ENCODE measurements at places on chromosomes 11 and 22.

DNA sequence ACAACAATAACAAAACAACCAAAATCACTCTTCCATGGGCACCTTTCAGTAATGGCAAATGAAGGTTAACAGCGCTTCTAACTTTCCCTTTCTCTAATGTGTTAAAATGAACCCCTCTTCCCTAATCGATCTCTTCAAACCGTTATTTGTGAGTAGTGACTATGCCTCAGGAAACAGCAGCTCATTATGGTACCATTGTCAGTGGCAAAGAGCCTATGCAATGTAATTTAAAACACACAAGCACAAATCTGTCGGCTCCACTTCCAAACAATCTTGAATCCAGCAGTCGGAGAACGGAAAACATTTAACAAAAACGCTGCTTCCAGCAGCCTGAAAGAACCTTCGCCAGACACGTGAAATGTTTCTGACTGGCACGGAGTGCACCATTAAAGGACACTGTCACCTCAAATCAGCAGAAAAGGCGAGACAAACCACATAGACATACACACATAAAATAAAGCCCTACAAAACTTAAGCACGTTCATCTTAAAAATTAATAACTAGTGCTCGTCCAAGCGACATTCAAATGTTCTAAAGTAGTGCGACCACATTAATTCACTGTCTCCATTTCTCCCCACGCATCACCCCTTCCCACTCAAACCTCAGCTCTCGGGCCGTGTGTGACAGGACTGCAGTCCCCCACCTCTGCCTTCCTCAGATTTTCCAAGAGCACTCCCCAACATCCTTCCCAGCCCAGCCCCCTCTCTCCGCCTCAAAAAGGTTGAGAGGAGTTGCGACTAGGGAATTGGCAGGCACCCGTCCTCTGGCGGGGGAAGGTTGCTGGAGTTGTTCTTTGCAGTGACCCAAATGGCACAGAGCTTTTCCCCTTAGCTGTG is 748 bp downstream of the RAB30 start:
- peak; percentile 2 for DNase-seq

DNA sequence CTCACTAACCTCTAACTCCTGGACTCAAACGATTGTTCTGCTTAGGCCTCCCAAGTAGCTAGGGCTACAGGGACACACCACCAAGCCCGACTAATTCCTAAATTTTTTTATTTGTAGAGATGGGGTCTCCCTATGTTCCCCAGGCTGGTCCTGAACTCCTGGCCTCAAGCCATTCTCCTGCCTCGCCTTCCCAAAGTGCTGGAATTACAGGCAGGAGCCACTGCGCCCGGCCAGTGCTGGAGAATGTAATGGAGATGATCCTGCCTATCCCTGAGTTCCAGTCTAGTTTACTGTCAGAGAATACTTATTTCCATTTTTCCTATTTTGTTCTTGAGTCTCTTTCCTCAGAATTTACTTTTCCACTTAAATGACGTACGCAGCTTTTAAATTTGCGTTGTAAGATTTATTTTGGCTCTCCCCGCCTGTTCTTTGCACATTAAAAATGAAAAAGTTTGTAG is at the start of gene CHEK1:
Gene CHEK1 (plus strand): TSS at position 408 of the 458 bp plus-strand sequence. CDS start 1,606 bp downstream, outside the sequence.
- no peak for DNase-seq

DNA sequence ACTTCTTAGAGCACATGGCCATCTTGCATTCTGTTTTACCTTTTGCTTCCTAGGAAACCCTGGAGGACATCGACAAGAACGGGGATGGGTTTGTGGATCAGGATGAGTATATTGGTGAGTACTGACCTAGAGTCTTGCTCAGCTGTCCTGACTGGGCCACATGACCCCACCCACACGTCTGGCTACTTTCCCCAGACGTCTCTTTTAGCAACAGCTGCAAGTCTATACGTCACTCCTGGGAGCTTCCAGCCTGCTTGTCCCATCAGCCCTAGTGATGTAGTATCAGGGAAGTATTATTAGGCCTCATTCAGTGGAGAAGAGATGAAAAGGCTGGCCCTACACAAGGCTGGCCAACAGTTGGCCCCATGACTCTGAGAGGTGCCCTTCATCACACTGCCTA is 9.6 kb downstream of the RCN1 start:
- DNase-seq, result no peak

DNA sequence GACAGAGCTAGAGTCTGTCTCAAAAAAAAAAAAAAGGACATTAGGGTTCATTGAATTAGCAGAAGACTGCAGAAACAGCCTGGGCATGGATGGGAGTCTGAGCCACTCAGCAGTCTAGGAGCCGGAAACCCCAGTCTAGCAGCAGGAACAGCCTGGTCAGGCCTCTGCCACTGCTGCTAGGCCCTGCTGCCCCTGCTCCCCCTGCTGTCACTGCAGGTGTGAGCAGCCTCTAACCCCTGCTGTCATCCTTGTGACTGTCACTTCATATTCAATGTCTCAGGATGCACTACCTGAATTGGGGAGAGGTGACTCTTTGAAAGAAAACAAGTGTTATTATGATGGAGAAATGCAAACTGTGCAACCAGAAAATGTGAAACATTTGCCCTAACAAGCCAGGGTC is 7.0 kb upstream of the DDX17 start:
- peak; percentile 53 for DNase-seq

GRCh38 chr11:118529584-118530175 is 1.3 kb upstream of the TMEM25 start:
- no peak for DNase-seq

DNA sequence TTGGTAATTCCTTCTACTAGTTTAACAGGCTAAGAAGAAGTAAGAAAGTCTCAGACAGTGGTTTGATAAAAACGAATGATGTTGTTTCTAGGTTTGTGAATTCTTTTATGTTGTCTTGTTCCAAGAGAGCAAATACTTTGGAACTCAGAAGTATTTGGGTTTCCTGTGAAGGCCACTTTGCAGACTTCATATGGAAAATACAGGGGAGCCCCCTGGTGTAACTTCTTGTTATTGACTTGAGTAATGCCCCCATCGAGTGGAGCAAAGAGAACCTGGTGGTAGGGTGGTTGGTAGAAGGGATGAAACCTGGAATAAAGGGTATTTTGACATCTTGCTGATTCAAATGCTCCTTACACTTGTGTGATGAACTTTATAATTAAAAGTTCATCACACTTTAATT is 40.0 kb upstream of the PTH start:
- DNase-seq, result no peak

DNA sequence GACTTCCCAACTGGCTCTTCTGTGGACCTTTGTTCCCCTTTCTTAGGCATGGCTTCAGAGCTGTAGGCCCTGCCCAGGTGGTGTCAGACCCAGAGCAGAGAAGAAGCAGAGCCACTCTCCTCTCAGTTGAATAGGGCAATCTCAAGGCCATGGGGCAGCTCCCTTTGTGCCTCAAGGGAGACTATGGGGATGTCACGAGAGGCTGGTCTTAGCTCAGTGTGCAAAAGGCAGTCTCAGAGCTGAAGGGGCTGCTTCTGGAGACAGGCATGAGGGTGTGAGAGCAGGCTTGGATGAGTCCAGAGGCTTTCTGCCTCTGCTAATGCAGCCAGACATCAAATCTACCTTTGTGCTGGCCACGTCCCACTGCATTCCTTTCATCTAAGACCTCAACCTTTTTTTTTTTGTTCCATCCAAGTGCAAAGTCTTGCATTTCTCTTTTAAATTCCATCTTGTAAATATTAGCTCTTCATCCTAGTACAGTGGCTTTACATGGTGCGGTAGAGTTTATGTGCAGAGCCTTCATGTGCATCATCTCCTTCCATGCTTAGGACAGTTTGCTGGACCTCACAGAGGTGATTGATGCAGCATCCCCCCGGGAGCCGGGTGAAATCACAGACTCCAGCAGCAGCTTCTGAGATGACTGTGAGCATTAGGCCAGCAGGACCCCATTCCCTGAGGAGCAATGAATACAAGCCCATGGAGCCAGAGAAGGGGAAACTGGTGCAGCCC is 34.2 kb upstream of the FCHSD2 start:
- DNase-seq, result peak; percentile 13

DNA sequence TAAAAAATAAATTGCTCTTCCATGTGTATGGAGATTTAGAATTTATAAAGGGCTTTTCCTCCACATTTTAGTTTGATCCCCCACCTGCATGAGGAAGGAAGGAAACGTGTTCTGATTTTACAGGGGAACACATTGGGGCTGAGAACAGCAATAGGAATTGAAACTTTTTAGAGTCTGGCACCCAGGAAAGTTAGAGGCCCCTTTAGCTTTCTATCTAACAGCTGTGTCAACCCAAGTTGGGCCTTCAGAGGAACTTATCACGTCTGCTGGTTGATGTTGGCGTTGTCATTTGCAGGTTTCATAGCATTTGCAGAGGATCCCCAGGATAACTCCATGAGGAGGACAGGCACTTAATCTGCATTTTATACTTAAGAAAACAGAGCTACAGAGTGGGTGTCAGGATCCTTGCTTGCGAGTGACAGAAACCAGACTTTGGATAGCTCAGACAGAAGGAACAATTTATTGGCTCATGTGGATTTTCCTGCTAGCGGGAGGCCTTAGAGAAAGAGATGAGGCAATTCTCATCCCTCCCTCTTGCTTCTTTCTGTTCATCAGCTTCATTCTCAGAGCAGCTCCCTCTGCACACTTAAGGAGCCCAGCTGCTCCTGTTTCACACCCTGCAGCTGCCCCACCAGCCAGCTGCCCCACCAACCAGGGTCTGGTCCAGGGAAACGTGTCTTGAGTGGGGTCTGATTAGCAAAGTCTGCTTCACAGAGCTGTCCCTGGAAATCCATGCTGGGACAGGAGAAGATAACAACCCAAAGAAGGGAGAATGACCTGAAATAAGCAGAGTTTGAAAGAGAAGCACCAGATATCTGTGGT is 92.5 kb upstream of the OR4B1 start:
- no peak for DNase-seq

- no peak for DNase-seq
Observed at GRCh38 chr11:20729597-20730105, 60.3 kb downstream of the NELL1 start.

DNA sequence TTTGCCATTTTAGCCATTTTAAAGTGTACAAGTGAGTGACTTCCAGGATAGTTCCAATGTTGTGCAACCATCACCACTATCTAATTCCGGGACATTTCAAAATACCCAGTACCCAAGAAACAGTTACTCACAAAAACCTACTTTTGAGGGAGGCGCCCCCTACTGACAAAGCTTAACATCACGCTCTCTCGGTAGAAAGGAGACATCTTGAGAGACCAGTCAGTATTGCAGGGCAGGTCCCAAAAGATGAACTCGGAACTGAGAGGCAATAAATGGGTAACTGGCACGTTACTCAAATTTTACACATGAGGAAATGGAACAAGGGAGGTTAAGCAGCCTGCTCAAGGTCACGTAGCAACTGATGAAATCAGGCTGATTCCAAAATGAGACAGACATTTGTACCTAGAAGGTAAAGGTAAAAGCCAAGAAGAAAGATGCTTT is 50.0 kb upstream of the POU2AF1 start:
- peak; percentile 27 for DNase-seq

- DNase-seq, result no peak
Observed at GRCh38 chr22:24592058-24592850, 619 bp downstream of the LRRC75B start.

DNA sequence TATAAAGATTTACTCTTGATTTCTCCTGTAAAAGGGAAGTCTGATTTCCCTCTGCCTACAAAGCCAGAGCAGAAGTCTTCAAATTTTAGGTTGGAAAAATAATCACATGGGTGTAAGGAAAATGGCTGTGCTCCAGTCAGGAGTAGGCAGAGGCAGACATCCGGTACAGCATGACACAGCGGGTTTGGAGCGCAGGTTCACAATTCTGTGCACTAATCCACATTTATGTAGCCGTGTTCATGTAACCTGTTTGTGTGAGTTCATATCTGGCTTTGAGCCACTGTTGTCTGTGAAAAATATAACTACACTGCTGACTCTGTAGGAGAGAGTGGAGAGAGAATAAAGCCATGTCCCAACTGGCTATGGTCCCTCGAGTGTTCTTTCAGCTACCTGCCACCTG is 248.0 kb downstream of the CASP12 start:
- DNase-seq, result no peak

- no peak for DNase-seq
Observed at GRCh38 chr11:79087961-79088318, 352.9 kb downstream of the TENM4 start.

GRCh38 chr22:39568278-39568981 is 2.1 kb upstream of the CACNA1I start:
- no peak for DNase-seq

DNA sequence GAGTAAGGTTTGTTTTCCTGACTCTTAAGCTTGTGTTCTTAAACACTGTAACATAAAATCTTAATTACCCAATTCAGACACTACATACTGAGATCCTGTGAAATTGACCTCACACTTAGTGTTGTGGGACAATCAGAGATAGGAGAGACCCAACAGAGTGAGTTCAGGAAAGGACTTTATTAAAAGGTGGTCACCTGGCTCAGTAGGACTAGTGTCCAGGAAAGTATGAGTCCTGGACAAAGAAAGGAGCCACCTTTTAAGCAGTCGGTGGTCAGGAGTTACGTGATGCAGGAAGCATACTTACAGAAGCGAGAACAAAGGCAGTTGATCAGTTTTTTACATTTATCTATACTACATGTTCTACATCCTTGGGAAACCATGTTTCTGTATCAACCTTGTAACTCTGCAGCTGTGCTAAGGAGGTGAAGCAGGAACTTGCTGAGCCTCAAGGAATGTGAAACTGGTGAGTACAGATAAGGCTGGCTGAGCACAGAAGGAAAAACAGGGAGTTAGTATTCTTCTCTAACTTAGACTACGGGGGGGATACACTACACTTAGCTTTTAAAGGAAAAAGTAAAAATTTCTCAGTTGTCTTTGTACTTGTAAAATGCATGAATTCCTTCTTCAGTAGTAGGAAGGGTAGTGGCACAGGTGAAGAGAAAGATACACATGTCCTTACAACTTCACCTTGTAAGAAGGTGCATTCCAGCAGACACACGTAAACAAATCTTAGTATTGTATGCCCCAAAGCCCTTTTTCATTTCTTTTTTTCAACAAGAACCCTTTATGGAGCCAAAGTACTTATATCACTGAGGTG is 15.1 kb downstream of the OR51E1 start:
- DNase-seq, result no peak

- DNase-seq, result no peak
Observed at GRCh38 chr11:86197448-86197847, 47.1 kb upstream of the EED start.

- DNase-seq, result no peak
Observed at GRCh38 chr22:23574877-23575276, 5.2 kb downstream of the IGLL1 start.
